ENCODE measurements at places on chromosomes 3 and 15.

DNA sequence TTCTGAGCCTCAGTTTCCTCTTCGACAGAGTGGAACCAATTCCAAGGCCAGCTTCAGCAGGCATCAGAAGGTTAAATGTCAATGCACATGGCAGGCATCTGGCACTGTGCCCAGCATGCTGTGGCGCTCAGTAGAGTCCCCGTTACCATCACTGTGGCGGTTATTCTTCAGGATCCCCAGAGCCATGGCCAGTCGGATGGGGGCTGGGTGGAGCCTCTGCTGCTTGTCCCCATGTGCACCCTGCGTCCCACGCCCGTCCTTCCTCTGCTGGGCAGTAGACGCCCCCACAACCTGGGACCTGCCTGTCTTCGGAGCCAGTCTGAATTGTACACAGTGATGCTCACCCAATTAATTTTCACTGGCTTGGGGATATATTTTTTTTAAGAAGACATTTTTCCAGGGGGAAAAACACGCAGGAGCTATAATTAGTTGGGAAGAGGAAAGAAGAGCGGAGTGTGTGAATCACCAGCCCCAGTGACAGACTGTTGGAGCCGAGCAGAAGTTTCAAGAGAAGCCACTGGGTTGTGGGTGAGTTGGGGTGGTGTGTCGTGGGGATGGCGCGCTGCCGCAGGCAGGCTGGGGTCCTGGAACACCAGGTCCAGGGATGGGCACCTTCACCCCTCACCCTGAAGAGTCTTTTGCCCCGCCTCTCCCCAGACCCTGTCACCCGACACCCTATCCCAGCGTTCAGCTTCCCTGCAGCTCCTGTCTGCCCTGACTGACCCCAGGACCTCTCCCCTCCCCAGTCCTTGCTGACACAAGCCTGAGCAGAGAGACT is 26.8 kb upstream of the RPL29 start:
- DNase-seq: no peak

- no peak for DNase-seq
Observed at GRCh38 chr15:62592920-62593319, 427.8 kb upstream of the C2CD4B start.

DNA sequence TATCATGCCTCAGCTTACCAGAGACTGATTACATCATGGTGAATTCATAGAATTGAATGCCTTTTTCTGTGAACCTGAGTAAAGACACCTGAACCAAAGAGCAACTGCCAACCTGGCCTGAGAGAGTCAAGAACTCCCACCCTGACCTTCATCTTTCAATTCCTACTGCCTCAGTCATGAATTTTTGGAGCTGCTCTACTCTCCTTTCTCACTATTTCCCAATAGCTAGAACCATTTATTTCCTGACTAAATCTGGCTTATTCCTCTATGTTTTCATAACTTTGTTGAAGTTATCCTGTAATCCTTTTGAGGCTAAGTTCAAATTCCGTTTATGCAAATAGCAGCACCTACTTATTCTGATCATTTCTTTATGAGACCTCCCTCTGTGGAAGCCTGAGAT is 712.4 kb upstream of the UBE2E2 start:
- no peak for DNase-seq

DNA sequence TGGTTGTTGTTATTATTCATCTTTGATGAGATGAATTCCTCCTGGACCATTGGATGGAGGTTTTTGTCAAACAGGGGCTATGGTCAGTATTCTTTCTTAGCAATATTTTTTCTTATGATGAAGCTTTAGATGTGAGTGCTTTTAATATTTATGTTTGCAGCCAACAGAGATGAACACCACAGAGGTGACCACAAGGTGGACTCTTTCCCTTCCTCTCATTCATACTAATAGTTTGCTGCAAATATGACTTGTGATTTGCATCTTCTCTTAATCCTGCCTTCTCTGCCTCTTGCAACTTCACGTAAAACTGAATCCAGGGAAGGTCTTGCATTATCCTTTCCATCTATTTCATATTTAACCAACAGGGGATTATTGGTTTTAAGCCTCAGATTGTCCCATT is 473.1 kb upstream of the UBE2E2 start:
- no peak for DNase-seq

GRCh38 chr3:28601291-28601690 is 252.7 kb upstream of the AZI2 start:
- no peak for DNase-seq

DNA sequence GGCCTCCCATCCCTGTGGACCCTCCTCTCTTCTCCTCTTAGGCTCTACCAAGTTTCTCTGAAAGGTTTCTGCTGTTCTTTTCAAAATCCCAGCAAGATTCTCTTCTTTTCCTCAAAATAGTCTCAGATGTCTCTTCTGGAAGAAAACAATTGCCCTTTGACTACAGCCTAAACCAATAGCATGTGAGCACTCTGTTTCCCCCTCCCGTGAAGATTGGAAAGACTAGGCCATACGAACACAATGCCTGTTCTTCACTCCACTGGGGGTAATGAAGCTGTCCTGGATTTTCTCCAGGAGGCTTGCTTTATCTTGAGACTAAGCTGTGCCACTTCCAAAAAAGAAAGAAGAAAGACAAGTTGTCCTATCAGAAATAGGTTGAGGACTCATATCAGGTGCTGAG is 178.7 kb upstream of the MCTP2 start:
- no peak for DNase-seq

DNA sequence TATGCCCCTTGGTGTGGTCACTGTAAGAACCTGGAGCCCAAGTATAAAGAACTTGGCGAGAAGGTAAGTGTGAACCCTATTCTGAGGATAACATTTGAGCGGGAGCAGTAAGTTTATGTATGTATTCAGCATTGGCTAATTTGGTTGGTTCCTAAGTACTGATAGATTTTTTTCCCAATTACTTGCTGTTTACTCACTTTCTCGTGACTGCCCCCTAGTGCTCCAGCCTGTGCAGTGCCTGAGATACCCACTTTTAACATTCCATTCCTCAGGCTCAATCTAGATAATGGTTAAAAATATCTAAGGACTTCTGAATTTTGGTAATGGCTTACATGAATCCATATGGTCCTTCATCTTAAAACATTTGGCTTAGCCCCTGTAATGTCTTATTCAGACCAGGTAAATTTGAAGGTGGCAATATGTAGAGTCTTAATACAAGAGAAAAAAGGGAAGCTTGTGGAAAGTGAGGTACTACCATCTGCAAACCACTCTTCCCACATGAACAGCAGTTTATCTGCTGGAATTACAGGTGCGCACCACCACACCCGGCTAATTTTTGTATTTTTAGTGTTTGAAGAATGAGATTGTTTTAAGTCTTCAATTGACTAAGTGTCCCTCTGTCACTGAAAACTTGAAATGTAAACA is 7.1 kb downstream of the ELL3 start:
- DNase-seq: no peak

DNA sequence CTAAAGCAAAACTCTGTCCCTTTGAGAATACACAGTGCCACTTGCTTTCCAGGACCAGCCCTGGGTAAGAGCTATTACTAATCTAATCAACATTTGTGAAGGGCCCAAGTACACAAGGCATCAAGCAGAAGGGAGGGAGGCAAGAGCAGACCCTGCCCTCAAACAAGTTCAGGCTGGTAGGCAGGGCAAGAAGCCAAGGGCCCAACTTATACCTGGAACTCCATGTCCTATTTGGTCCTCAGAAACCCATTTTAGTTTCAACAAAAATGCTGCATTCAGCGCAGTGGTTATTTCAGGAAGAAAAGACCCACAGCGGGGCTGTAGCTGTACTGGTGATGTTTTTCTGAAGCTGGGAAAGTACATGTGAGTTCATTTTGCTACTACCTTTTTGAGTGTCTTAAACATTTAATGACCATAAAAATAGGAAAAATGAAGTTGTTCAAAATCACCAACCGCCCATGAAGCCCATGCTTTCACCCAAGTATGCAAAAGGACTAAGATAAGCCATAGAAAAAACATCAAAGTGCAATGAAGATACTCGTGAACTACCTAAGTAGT is 2.8 kb downstream of the RPS17 start:
- DNase-seq: no peak

DNA sequence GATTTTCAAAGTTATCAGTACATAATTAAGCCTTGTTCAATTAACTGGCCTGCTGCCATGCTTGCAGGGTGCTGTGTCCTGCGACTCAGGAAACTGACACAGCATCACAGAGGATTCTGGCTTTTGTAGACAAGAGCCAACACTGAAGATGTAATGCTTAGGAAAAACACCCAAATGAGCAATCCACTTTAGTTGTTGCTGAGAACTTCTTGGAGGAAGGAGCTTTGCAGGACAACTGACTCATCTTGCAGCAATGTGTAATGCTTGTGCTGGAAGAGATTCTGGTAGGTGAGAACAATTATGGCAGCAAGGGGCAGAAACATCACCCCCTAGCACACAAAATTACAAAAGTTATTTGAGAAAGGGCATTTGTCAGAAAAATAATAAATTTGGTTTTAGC is 67.6 kb downstream of the NLGN1 start:
- no peak for DNase-seq

DNA sequence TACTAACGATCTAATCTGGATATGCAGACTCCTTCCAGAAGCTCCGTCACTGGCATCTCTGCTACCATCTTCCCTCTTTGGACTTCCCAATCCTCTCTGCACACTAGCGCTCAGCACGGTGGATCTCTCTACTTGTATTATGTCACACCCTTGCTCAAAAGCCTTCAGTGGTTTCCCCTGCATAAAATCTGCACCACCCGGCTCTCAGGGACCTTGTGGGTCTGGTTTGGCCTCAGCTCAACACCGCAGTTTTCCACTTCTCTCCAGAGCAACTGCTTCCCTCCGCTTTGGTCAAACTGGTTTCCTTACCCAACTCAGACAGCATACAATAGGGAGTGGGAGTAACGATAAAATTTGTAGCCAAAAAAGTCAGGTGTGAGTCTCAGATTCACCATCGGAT is 30.7 kb upstream of the HES1 start:
- no peak for DNase-seq
